ENCODE measurements at places on chromosomes 6 and 20.

DNA sequence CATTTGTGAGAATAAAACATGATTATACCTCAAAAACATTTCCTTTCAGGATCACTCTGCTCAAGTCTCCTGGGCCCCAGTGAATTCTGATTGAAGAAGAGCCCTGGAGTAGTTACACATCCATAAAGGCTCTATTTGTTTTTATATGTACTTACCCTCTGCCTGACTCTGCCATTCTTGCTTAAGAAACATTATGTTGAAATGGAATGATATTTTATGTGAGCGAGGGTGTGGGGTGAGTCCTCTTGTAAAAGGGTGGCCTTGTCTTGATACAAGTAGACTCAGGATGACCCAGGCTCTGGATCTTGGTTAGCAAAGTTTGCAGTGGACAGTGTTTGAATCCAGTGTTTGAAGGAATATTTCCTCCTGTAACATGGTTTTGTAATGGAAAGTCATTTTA is 215.4 kb upstream of the PREP start:
- H3K4me3 ChIP-seq = no peak overlapping the region
- no peaks in the 10 kb centered on the region for H3K4me1 ChIP-seq
- H3K27ac ChIP-seq = no peak overlapping the region
- H3K27me3 ChIP-seq = peaks cover 18% of the 10 kb centered on the region
- no peak for ATAC-seq

DNA sequence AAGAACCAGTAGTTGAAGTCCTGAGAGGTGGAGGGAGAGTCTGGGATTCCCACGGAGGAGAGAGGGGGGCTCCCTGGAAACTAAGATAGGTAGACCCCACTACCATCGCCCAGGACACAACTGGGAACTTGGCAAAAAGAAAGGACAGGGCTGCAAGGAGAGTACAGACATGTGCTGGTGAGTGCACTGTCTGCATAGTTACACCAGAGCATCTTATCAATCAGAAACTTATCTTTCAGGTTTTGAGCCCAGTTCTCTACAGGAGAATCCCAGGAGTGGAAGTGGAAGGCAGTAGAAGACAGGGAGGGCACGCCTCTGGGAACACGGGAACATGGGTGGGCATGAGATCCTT is 12.2 kb downstream of the NFKBIL1 start:
- H3K27ac ChIP-seq = peak overlapping the region; percentile 89
- H3K4me1 ChIP-seq = peaks cover 85% of the 10 kb centered on the region
- peak overlapping the region; percentile 70 for H3K4me3 ChIP-seq
- H3K27me3 ChIP-seq = no peaks in the 10 kb centered on the region
- peaks cover 32% of the 10 kb centered on the region for H3K36me3 ChIP-seq
- ATAC-seq = peak; percentile 13

- H3K4me3 ChIP-seq = no peak overlapping the region
- no peaks in the 10 kb centered on the region for H3K4me1 ChIP-seq
- peaks cover 9% of the 10 kb centered on the region for H3K36me3 ChIP-seq
- no peaks in the 10 kb centered on the region for H3K27me3 ChIP-seq
- H3K27ac ChIP-seq = no peak overlapping the region
These were observed 294.5 kb downstream of the CD83 start for GRCh38 chr6:14412026-14412425.

- no peaks in the 10 kb centered on the region for H3K27me3 ChIP-seq
- peaks cover 35% of the 10 kb centered on the region for H3K4me1 ChIP-seq
- no peak for ATAC-seq
- no peak overlapping the region for H3K27ac ChIP-seq
- no peak overlapping the region for H3K4me3 ChIP-seq
- H3K36me3 ChIP-seq = peaks cover 12% of the 10 kb centered on the region
These were observed 101.9 kb downstream of the EPB41L2 start for GRCh38 chr6:130961148-130961547.

DNA sequence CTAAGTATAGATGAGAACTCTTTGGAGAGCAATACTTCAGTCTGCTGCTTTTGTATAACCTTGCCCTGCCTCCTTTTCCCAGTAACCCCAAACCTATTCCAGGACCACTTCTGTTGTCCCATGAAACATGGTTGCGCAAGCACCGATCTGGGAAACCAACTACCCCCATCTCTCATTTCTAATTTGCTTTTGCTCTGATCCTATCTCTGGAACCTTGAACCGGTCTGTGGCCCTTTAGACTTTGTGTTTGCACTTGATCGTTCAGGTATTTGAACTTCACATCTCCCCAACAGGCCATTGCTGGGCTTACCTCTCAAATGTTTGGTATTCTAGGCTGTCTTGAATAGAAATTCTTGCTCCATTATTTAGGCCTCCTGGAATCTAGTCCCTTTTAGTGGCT is 25.0 kb downstream of the L3MBTL3 start:
- H3K27ac ChIP-seq = no peak overlapping the region

- H3K4me3 ChIP-seq = peak overlapping the region; percentile 94
- H3K4me1 ChIP-seq = peaks cover 40% of the 10 kb centered on the region
- peak overlapping the region; percentile 91 for H3K27ac ChIP-seq
These were observed 2.1 kb upstream of the RBM38 start for GRCh38 chr20:57388953-57389694.

- H3K4me3 ChIP-seq = no peak overlapping the region
- no peaks in the 10 kb centered on the region for H3K4me1 ChIP-seq
- no peak overlapping the region for H3K27ac ChIP-seq
These were observed 167.4 kb upstream of the THBS2 start for GRCh38 chr6:169420912-169421543.

GRCh38 chr6:41021832-41022231 is 17.2 kb downstream of the UNC5CL start:
- H3K36me3 ChIP-seq = peaks cover 17% of the 10 kb centered on the region
- no peak for ATAC-seq
- no peaks in the 10 kb centered on the region for H3K4me1 ChIP-seq
- H3K27ac ChIP-seq = no peak overlapping the region
- H3K4me3 ChIP-seq = no peak overlapping the region
